ENCODE measurements at places on chromosomes 11 and 22.

GRCh38 chr22:29343313-29343805 is 27.9 kb upstream of the RASL10A start:
- DNase-seq, result no peak

DNA sequence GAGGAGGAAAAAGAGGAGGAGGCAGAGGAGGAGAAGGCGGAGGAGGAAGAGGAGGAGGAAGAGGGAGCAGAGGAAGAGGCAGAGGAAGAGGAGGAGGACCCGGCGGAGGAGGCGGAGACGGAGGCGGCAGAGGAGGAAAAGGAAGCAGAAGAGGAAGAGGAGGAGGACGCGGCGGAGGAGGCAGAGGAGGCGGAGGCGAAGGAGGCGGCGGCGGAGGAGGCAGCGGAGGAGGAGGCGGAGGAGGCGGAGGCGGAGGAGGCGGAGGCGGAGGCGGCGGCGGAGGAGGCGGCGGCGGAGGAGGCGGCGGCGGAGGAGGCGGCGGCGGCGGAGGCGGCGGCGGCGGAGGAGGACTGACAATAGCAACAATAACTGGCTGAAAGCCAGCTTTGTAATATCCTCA is 616.6 kb downstream of the TBC1D22A start:
- no peak for DNase-seq

- no peak for DNase-seq
These were observed 17.9 kb downstream of the STX3 start for GRCh38 chr11:59773083-59773440.

- no peak for DNase-seq
These were observed 12.0 kb downstream of the CSTPP1 start for GRCh38 chr11:46948378-46949131.

GRCh38 chr11:118054712-118055640 is 21.9 kb upstream of the TMPRSS4 start:
- no peak for DNase-seq

DNA sequence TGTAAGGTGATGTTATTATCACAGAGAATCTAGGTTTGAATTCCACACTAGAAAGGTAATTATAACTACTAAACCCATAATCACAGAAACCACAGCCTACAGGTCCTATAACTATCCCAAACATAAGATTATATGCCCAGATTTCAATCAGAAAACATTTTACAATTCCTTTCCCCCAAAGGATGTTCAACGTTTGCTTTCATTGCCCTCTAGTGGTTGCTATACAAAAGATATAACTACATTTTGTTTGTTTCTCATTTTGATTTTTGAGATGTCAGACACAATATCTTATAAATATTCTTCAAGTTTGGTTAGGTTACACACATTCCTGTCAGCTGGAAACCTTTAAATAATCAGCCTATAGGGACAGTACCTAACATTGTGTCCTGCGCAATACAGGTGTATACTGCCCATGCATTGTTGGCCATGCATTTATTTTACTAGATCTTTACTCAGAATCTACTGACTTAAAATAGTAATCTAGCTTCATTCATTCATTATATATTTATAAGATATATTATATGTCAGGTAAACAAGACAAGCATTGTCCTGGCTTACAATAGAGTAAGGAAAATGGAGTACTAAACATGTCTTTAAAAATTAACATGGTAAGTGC is 530.5 kb upstream of the CCDC90B start:
- no peak for DNase-seq

- no peak for DNase-seq
These were observed 29.8 kb upstream of the PLET1 start for GRCh38 chr11:112290493-112290850.

DNA sequence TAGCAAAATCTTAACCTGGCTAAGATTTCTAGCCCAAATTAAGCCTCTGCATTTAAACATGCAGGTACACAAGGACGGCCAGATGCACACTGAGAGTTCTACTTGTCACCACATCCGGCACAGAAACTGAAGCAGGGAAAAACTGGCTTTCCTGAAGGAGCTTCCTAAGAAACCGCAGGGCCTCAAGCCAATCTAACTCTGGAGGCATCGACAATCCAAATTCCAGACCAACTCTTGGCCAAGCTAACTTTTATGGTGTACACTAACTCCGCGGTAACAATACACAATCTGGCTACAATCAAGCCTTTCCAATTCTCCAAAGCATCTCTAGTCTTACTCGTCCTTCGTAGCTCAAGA is 1.2 kb downstream of the MSANTD2 start:
- no peak for DNase-seq
